ENCODE measurements at places on chromosomes 16 and 17.

GRCh38 chr16:46812781-46813540 lies 18.0 kb downstream of the C16orf87 start:
- DNase-seq: no peak

GRCh38 chr17:21075739-21076085 lies 32.9 kb upstream of the USP22 start:
- DNase-seq: no peak

GRCh38 chr16:25344006-25344405 lies 86.4 kb upstream of the ZKSCAN2 start:
- no peak for DNase-seq

DNA sequence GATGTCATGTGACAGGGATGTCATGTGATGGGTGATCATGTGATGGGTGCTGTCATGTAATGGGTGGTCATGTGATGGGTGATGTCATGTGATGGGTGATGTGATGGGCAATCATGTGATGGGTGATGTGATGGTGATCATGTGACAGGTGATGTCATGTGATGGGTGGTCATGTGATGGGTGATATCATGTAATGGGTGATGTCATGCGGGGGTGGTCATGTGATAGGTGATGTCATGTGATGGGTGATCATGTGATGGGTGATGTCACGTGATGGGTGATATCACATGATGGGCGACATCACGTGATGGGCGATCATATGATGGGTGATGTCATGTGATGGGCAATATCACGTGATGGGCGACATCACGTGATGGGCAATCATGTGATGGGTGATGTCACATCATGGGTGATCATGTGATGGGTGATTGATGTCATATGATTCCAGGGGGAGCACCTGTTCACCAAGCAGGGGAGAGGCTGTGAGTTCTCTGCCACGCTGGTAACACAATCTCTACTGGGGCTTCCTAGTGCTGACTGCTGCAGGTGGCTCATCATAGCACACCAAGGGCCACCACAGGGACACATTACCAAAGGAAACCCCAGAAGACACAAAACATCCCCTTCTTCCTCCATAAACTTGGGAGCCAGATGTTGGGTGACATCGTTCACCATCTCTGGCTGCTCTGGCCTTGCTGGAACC lies 16.5 kb downstream of the CD300LB start:
- DNase-seq: peak; percentile 78

DNA sequence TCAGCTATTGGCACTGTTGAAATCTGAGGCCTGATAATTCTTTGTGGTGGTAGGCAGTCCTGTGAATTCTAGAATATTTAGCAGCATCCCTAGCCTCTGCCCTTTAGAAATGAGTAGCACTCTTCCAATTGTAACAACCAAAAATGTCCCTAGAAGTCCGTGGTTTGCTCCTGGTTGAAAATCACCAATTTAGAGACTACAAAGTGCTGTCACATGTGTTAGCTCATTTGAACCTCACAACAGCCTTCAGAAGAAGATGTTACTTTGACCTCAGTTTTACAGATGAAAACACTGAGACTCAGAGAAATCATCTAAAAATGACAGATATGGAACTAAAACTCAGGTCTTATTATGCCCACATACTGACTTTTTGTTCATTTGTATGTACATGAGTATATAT lies 103.2 kb downstream of the TANC2 start:
- DNase-seq: no peak

DNA sequence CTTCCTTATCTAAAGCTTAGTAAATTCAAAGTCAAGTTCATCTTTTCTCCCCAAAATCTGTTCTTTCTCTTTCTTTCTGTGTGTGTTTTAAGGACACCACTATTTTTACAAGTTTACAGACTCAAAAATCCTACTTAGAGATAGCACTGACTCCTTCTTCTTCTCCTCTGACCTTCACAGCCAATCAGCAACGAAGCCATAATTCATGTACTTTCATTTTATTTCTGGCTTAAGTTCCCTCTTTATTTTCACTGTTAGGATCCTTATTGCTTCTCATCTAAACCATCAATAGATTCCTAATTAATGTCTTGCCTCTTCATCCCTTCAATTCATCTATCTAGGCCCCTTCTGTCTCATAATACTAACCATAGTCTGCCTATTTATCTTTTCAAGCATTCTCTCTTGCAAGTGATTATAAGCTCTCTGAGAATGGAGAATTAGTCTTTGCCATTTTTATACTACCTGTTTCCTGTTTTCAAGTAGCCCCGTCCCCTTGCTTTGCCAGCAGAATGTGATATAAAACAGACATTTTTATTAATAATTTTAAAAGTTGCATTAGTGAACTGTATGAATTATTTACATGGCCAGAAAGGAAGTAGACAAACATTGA lies 27.0 kb downstream of the CDC27 start:
- DNase-seq: no peak

- DNase-seq: no peak
Measured at GRCh38 chr17:44589316-44590071, 32.2 kb downstream of the FZD2 start.

DNA sequence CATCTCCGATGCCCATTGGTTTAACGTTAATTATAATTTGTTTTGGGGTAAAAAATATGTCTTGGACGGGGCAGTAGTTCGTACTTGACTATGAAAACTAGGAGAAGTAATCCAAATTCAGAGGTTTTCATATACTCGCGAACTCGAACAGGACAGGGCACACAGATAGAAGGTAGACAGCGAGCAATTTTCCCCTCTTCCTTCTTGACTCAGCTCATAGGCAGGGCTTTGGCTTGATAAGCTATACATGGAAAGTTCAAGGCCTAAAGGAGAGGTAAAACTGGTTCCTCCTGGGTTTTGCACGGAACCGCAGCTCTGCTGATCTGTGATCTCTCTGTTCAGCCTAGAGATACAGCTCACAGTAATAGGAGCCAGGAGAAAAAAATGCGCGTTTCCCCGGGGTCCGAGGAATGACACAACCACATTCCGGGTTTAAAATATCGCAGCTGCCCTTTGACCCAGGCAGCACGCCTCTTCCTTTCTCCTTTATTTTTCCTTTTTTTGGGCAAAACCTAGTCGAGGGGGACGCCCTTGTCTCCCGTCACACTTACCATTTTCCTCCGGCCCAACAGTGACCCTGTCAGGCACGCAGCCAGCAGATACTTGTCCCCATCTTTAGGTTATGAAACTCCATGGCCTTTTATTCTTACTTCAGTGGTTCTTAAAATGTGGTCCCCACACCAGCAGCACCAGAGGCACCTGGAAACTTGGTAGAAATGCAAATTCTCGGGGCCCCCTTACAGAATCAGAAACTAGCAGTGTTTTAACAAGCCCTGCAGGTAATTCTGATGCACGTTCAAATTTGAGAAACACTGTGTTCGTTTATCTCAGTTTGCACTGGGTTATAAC lies 1.7 kb upstream of the LASP1 start:
- no peak for DNase-seq

DNA sequence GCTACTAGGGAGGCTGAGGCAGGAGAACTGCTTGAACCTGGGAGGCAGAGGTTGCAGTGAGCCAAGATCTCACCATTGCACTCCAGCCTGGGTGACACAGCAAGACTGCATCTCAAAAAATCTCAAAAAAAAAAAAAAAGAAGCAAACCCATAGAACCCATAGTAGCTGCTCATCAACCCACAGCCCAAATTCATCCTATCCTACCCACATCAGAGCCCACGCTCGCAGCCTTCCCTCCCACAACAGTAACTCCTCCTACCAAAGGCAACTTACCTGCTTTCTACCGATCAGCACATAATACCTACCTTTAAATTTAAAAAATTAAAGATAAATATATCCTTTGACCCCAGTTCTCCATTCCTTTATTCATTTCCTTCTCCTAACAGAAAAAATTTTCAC lies 94.7 kb downstream of the GAS7 start:
- DNase-seq: no peak

GRCh38 chr16:51779240-51779639 lies 628.2 kb upstream of the SALL1 start:
- no peak for DNase-seq

DNA sequence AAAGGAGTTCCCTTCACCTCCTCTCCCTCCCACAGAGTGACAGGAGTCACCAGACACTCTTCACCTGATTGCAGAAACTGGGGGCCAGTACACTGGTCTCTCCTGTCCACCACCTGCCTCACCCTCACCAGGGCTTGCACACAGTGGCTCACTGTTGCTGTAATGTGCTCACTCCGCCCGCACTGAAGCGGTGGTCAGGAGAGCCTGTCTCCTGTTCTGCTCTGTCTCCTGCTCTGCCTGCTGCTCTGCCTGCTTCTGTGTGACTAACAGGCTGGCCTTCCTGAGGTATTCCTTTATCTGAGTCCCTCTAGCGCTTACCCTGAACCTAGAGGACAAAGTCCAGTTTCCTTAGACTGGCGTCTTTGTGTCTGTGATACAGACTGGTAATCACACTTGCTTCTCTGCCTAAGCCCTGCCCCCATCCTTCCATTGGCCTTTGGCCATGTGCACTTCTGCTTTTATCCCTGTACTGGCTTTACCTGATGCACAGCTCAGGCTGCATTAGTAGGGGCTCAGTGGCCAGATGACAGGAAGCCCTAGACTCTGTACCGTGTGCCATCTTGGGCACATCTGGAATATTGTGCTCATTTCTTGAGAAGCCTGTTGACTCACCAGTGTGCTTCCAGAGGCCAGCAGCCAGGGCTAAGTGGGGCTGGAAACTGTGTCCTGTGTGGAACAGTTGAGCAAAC lies 13.3 kb downstream of the PROCA1 start:
- no peak for DNase-seq

GRCh38 chr17:170130-170670 lies 11.2 kb downstream of the DOC2B start:
- no peak for DNase-seq

GRCh38 chr16:88814144-88814502 lies 2.4 kb upstream of the APRT start:
- no peak for DNase-seq

- DNase-seq: no peak
Measured at GRCh38 chr16:58119509-58119845, 9.7 kb downstream of the CFAP20 start.

GRCh38 chr17:59346876-59347407 lies 15.5 kb downstream of the YPEL2 start:
- DNase-seq: no peak

DNA sequence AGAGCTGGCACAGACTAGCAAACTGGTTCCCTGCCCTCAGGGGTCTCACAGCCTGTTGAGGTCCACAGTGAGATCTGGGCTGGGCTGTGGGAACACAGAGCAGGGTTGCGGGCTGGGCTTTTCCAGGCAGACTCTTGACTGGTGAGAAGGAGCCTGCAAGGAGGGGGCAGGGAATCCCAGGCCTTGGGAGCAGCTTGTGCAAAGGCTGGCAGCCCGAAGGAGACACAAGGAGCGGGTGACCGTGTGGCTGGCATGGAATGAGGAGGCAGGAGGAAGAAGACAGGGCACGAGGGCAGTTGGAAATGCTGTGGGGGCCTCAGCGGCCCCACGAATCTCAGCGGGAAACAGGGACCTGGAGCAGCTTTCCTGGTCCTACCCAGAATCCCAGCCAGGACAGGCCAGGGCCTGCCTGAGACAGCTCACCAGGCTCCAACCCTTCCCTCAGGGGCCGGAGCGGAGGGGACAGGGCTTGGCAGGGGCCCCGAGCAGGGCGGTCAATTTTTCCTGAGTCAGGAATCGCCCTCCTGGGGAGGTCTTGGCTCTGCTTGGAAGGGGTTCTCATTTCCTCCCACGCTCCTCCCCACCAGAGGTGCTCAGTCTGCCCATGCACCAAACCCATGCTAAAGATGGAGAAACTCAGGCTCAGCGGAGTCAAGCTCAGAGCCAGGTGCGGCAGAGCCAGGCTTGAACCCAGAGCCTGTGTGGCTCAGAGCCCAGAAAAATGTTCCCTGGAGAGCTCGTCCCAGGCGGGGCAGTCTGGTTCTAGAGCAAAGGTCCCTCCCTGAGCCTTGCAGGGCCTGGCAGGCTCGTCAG lies 9.2 kb upstream of the SNN start:
- DNase-seq: no peak

- DNase-seq: peak; percentile 31
Measured at GRCh38 chr17:15092762-15093161, 172.4 kb downstream of the PMP22 start.

- no peak for DNase-seq
Measured at GRCh38 chr16:11534262-11534661, 52.5 kb downstream of the LITAF start.

GRCh38 chr17:48374650-48375230 lies 55.3 kb downstream of the SKAP1 start:
- no peak for DNase-seq

DNA sequence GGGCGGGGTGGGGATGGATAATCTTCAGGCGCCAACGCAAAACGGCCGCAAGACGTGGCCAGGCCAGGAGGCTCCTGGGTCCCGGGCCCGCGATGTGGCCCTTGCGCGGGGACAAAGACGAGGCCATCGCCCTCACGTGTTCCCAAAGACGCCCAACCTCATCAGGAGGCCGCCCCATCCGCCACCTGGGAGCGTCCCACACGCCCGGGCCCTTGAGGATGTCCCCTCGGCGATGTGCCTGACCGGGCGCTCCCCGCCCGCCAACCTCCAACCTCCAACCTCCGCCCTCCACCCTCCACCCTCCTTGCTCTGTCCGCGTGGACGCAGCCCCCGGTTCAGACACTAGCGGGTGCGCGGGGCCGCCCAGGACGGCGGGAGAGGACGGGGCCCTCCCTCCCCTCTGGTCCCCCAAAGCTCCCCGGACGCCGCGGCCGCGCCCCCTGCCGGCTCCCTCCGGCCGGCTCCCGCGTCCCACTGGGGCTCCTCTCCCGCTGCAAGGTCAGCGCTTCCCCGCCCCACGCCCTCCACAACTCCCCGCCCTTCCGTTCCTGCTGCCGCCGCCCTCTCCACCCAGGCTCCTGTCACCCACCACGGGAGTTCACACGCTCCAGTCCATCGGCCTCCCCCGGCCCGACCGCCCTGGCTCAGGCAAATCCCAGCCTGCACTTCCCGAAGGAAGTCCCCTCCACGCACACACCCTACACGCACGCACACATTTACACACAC lies 250.8 kb upstream of the RPL38 start:
- DNase-seq: peak; percentile 83

GRCh38 chr17:80511222-80512180 lies 33.1 kb upstream of the RPTOR start:
- no peak for DNase-seq
